HT-29 (cell line): ENCODE measurements at places on chromosomes 7 and 10.

GRCh38 chr7:130281260-130281659 is 11.7 kb upstream of the CPA4 start:
- DNase-seq = no peak

DNA sequence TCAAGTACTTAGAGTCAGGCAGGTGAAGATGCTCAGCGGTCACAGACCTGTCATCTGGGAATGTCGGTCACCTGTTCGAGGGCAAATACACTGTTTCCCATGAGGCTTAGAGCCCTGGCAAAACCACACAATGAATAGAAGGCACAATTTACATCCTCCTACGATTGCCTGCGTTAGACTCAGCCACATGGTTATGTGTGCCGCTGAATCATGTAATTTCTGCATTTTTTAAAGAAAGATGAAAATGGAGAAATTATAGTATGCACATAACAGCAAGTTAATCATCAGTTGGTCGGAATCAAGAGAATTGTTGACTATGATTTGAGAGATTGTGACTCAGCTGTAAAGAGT is 158.2 kb downstream of the ADARB2 start:
- DNase-seq = no peak

DNA sequence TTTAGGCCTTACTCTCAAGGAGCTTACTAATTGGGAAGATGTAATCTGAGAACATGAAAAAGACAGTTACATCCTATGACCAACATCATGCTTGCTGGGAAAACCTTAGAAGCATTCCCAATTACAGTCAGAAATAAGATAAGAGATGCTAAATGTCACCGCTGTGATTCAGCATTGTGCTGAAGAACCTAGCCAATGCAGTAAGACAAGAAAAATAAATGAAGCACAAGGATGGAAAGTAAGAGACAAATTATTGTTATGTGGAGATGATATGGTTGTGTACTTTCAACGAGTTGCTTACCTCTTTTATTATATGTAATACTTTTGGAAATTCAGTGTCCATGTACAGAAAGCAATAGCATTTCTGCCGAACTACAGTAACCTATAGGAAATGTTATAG is 104.8 kb downstream of the RBM20 start:
- DNase-seq = no peak

GRCh38 chr10:100653238-100653956 is 92.0 kb upstream of the PAX2 start:
- no peak for DNase-seq

DNA sequence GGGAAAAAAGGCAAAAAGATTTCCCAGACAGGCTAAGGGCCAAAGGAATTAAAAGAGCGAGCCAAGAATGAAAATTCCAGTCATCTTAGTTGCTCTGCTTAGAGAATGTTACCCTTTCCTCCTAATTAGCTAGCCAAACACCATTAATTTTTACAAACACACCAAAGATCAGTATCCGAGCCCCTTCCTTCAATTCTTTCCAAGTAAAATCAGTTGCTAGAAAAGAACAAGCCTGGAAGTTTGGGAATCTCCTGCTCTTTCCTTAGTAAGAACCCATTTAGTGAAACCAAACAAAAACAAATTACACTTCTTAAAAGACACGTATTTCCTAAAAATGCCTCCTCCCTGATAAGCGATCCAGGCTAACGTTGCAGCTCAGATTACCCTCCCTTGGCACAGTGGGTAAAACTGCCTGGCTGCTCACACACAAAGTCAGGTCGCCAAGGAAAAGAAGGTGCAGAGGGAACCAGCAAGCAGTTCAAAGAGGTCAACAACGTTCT is 57.1 kb upstream of the ABLIM1 start:
- DNase-seq = no peak
